CD14-positive monocyte (primary cell): ENCODE measurements at places on chromosomes 13 and 19. TPM values are rescaled to one million over a fixed set of nuclear protein-coding genes. Genes with fewer than 3 reads are reported as not detected.

GRCh38 chr19:16892868-16893685, 4.3 kb downstream of the F2RL3 start:
- no peak overlapping the region for H3K27ac ChIP-seq
- H3K4me3 ChIP-seq = no peak overlapping the region
- no peaks in the 10 kb centered on the region for H3K36me3 ChIP-seq
- H3K27me3 ChIP-seq = peaks cover 50% of the 10 kb centered on the region
- H3K4me1 ChIP-seq = peaks cover 44% of the 10 kb centered on the region
- DNase-seq = no peak

DNA sequence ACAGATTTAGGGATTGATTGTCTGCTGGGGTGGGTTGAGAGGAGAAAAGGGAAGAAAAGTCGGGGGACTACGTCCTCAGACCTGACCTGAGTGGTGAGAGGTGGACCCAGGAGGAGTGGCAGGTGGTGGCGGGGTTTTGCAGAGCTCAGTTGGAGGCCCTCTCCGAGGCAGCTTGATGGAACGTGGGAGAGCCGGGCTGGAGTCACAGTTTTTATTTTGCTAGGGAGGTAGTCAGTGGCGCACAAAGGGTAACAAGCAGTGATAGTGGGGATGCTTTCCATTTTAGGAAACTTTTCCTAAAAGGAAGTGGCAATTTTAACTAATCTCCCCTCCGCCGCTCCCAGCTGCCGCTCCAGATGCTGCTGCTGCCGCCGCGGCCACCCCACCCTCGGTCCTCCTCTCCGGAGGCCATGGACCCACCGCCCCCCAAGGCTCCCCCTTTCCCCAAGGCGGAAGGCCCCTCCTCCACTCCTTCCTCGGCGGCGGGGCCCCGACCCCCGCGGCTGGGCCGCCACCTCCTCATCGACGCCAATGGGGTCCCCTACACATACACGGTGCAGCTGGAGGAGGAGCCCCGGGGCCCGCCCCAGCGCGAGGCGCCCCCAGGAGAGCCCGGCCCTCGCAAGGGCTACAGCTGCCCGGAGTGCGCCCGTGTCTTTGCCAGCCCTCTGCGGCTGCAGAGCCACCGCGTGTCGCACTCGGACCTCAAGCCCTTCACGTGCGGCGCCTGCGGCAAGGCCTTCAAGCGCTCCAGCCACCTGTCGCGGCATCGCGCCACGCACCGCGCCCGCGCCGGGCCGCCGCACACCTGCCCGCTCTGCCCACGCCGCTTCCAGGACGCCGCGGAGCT, 1.1 kb upstream of the ZNF581 start:
- DNase-seq = no peak
- peaks cover 11% of the 10 kb centered on the region for H3K36me3 ChIP-seq
- peaks cover 62% of the 10 kb centered on the region for H3K4me1 ChIP-seq
- no peaks in the 10 kb centered on the region for H3K27me3 ChIP-seq

- DNase-seq = no peak
- no peaks in the 10 kb centered on the region for H3K27me3 ChIP-seq
- H3K36me3 ChIP-seq = peaks cover 52% of the 10 kb centered on the region
- H3K4me1 ChIP-seq = no peaks in the 10 kb centered on the region
Observed at GRCh38 chr13:112790735-112791641, 101.2 kb downstream of the ATP11A start.

DNA sequence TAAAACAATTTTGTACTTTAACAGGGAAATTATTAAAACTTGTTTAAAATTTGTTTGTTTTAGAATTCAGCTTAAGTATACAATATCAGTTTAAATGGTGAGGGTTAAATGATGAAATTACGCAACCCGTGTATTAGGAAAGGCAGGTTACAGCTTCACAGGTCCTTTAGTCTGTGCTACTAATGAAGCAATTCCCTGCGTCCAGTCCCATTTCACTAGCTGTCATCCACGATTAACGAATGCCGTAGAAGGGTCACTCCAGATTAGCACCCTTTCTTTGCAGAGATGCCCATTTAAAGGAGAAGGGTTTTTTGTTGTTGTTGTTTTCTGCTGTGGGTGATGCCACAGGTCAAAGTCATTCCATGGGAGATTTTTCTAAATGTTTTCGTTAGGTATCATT, 457.6 kb upstream of the SLC10A2 start:
- no peak overlapping the region for H3K4me3 ChIP-seq
- H3K27me3 ChIP-seq = no peaks in the 10 kb centered on the region
- no peak for DNase-seq
- no peak overlapping the region for H3K27ac ChIP-seq

DNA sequence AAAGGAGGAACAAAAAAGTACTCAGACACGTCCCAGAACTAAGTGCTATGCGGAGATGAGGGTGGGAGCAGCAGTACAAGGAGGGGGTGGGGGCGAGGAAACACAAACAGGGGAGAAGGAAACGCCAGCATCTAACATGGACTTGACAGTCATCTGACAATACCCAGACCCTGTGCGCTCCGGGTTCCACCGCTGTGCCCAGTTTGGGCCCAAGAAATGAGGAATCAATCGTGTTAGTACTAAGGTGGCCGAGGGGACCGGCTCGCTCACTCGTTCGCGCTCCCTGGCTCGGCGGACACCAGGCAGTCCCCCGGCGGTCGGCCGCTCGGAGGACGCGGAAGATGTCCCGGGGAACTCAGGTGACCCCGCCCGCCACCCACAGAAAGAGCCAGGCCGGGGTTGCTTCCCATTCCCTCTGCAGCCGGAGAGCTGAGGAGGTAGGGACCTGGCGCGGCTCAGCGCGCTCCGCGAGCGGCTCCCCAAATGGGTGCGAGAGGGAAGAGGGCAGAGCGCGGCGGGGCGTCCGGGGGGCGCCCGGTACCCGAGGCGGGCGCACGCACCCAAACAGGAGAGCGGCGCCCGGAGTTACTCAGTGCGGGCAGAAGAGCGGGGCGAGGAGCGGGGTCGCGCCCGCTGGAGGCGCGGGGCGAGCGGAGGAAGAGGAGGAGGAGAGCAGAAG, 616 bp downstream of the TSHZ3 start:
- peak; percentile 22 for DNase-seq
- H3K36me3 ChIP-seq = no peaks in the 10 kb centered on the region
- peaks cover 18% of the 10 kb centered on the region for H3K27me3 ChIP-seq
- H3K27ac ChIP-seq = peak overlapping the region; percentile 51
- peaks cover 45% of the 10 kb centered on the region for H3K4me1 ChIP-seq

- no peak overlapping the region for H3K4me3 ChIP-seq
- DNase-seq = no peak
- H3K27me3 ChIP-seq = no peaks in the 10 kb centered on the region
- H3K27ac ChIP-seq = no peak overlapping the region
Observed at GRCh38 chr13:103386341-103386740, 320.1 kb upstream of the SLC10A2 start.

GRCh38 chr13:110506859-110507566, 54.5 kb downstream of the RAB20 start:
- no peak overlapping the region for H3K4me3 ChIP-seq
- no peak for DNase-seq
- no peak overlapping the region for H3K27ac ChIP-seq
- no peaks in the 10 kb centered on the region for H3K36me3 ChIP-seq
- H3K4me1 ChIP-seq = peaks cover 12% of the 10 kb centered on the region

DNA sequence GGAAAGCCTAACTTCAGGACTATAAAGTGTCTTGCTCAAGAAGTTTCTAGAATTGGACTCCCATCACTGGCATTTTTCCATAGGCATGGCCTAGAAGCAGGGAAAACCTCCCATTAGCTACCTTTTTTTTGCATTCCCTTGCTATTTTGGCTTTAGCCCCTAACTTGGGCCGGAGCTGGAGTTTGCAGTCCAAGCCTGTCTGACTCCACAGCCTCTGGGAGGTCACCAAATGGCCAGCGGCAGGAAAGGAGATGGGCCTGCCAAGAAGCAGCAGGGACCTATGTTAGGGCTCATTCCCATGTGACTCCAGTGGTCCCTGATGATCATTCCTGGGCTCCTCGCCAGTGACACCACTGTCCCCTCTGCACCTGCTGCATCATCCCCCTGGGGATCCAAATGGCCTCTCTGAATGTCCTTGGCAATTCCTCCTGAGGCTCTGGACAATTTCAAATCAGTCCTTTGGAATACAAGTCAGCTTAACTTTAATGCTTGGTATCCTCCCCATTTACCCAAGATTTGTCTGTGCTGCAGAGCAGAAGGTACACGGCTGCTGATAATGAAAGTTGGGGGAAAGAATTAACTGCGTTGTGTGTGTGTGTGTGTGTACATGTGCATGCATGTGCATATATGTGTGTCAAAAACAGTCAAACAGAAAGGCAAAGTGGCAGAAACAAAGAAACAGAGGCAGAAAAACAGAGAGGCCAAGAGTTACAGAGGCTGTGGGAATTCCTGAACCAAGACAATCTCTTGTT, 69.8 kb upstream of the SERP2 start:
- peaks cover 14% of the 10 kb centered on the region for H3K4me1 ChIP-seq
- H3K4me3 ChIP-seq = no peak overlapping the region
- no peak for DNase-seq
- no peak overlapping the region for H3K27ac ChIP-seq
- H3K36me3 ChIP-seq = no peaks in the 10 kb centered on the region

DNA sequence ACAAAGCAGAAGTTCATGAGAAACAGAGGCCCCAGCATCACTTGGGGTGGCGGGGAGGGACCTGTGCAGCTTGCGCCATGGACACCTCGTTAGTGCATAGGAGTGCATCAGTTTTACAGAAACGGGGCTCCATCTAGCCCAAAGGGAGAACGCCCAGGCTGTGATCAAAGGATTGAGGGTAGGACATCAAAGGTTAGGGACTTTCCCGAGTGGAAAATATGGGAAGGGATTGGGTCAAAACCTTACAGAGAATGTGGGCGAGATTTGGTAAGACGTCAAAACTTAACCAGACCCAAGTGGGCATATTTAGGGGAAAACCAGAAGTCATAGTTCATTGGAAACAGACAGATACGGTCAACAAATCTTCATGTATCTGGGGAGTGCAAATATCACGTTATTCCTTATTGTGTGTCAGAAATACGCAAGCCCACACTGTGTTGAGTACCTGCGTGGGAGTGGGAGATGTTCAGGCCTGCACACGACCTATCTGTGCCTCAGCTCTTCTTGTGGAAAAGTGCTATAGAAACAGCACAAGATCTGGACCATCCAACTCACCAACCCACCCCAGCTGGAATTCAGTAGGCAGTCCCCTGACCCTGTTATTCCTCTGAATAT, 9.4 kb upstream of the GRAMD1A start:
- peaks cover 9% of the 10 kb centered on the region for H3K4me1 ChIP-seq
- no peaks in the 10 kb centered on the region for H3K27me3 ChIP-seq
- no peak overlapping the region for H3K27ac ChIP-seq

DNA sequence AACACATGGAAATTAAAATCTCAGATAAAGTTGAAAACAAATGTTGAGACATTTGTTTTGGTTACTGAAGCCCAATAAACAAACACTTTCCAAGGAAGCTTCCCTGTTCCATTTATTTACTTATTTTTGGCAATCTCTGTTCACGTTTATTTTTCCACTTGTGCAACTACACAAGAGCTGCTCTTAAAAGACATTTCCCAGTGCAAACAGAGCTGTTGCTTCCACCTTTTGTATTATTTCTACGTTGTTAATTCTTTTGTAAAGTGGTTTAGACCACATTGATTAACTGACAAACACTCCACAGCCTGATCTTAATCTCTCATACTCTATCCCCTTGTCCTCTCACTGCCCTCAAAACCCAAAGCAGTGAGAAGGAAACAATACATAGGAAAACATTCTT, 757.6 kb downstream of the LIG4 start:
- H3K4me1 ChIP-seq = no peaks in the 10 kb centered on the region
- H3K36me3 ChIP-seq = no peaks in the 10 kb centered on the region

- no peak for DNase-seq
- H3K27me3 ChIP-seq = no peaks in the 10 kb centered on the region
- peak within 1 kb of the TSS; percentile 96 for H3K27ac ChIP-seq
- H3K4me1 ChIP-seq = peaks cover 50% of the 10 kb centered on the region
- H3K36me3 ChIP-seq = peaks cover 8% of the 10 kb centered on the region
Observed at GRCh38 chr19:48636859-48637448, at the start of gene DBP. DBP (minus strand) TSS chr19:48637379; CDS start chr19:48636994, 385 bp downstream.

ADGRE2 gene
- polyA plus RNA-seq = 47.6 TPM

STAP2 gene
- 0.17 TPM for polyA plus RNA-seq

C19orf81 gene
- polyA plus RNA-seq = not detected

MYO1F gene
- polyA plus RNA-seq = 197 TPM

UCHL3 gene
- 66.8 TPM for polyA plus RNA-seq

COL4A2 gene
- not detected in 2 replicates for polyA plus RNA-seq

MEDAG gene
- not detected for polyA plus RNA-seq

ZNF418 gene
- polyA plus RNA-seq = 0.52 and 1.4 TPM in 2 replicates

PSG11 gene
- not detected for polyA plus RNA-seq
